ENCODE measurements at places on chromosomes 5 and 9. TPM values are rescaled to one million over a fixed set of nuclear protein-coding genes. Genes with fewer than 3 reads are reported as not detected.

CBY3 gene
- total RNA-seq: not detected

WNK2 gene
- total RNA-seq: 123 TPM

FCHO2 gene
- total RNA-seq: 15.5 TPM

VCAN gene
- total RNA-seq: 61.0 TPM

SV2C gene
- total RNA-seq: 0.67 TPM

PCDHGA4 gene
- total RNA-seq: 15.6 TPM

SH3PXD2B gene
- total RNA-seq: 5.1 TPM

INSL4 gene
- not detected for total RNA-seq

EQTN gene
- total RNA-seq: not detected

IFNE gene
- not detected for total RNA-seq

FOXD1 gene
- total RNA-seq: 0.54 TPM

SOX30 gene
- total RNA-seq: 0.13 TPM

SNCB gene
- total RNA-seq: 0.43 TPM

SPATA31E1 gene
- not detected for total RNA-seq

GRM6 gene
- not detected for total RNA-seq

HAPLN1 gene
- total RNA-seq: 0.94 TPM

LPCAT1 gene
- total RNA-seq: 14.7 TPM

IFNA14 gene
- total RNA-seq: not detected

MYMK gene
- not detected for total RNA-seq

GPR150 gene
- total RNA-seq: not detected

PCDHA1 gene
- 0.08 TPM for total RNA-seq

PHYHD1 gene
- total RNA-seq: 21.9 TPM

RNF208 gene
- 22.2 TPM for total RNA-seq

HTR4 gene
- total RNA-seq: 0.70 TPM

SPATA31D4 gene
- total RNA-seq: not detected

FOXD4L3 gene
- total RNA-seq: not detected

TAF9 gene
- total RNA-seq: 44.2 TPM

MYORG gene
- total RNA-seq: 9.7 TPM

MLANA gene
- not detected for total RNA-seq

WDR38 gene
- total RNA-seq: not detected

PSAT1 gene
- 0.73 TPM for total RNA-seq

ENHO gene
- 1.3 TPM for total RNA-seq

TERT gene
- total RNA-seq: not detected

C5orf34 gene
- 0.22 TPM for total RNA-seq
